CD4-positive, alpha-beta T cell (primary cell): ENCODE measurements at places on chromosomes 12 and 14.

- DNase-seq = no peak
- no peak overlapping the region for H3K27ac ChIP-seq
- H3K36me3 ChIP-seq = no peaks in the 10 kb centered on the region
- no peaks in the 10 kb centered on the region for H3K4me1 ChIP-seq
- no peak overlapping the region for H3K4me3 ChIP-seq
- H3K27me3 ChIP-seq = peaks cover 3% of the 10 kb centered on the region
These were observed 40.5 kb upstream of the KCNA5 start for GRCh38 chr12:5003025-5003666.

DNA sequence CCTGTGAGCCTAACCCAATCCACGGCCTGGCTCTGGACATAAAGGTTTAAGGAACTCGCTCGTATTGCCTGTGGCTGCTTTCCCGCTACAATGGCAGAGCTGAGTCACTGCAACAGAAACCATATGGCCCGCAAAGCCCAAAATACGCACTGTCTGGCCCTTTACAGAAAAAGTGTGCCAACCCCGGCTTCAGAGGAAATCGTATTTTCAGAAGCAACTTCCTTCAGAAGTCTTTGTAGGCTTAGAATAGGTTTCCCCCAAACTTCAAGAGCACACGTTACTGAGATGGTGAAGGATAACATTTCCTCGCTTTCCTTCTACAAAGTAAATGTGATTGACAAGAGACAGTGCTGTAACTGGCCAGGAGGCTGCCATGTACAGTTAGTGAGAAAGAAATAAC, 34.8 kb upstream of the TESC start:
- peaks cover 18% of the 10 kb centered on the region for H3K4me1 ChIP-seq
- no peak overlapping the region for H3K4me3 ChIP-seq
- peak; percentile 75 for DNase-seq
- H3K36me3 ChIP-seq = no peaks in the 10 kb centered on the region

GRCh38 chr14:22998329-22999012, 11.5 kb downstream of the C14orf93 start:
- no peaks in the 10 kb centered on the region for H3K27me3 ChIP-seq
- no peak for DNase-seq
- no peaks in the 10 kb centered on the region for H3K4me1 ChIP-seq
- no peak overlapping the region for H3K4me3 ChIP-seq
- H3K27ac ChIP-seq = no peak overlapping the region

- DNase-seq = no peak
- H3K4me3 ChIP-seq = no peak overlapping the region
- no peaks in the 10 kb centered on the region for H3K27me3 ChIP-seq
- no peak overlapping the region for H3K27ac ChIP-seq
- H3K4me1 ChIP-seq = no peaks in the 10 kb centered on the region
These were observed 342.8 kb upstream of the DDHD1 start for GRCh38 chr14:53495846-53496343.

DNA sequence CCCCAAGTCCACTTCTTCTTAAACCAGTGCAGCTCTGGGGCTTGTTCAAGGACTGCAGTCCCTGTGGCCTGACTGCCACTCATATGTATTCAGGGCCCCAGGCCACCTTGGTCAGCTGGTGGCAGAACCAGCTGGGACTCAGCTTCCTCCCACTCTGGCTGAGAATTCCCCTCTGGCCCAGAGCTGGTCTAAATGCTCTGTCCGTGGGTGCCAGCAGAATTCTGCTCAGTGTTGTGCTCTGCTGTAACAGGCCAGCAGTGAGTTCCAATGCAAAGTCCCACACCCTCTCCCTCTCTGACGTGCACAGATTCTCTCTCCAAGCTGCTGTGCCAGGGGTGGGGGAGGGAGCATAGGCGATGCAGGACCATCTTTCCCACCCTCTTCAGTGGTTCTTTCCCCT, 210.4 kb upstream of the RGS6 start:
- no peak overlapping the region for H3K4me3 ChIP-seq
- peaks cover 16% of the 10 kb centered on the region for H3K36me3 ChIP-seq
- H3K27ac ChIP-seq = no peak overlapping the region
- H3K4me1 ChIP-seq = no peaks in the 10 kb centered on the region
- DNase-seq = no peak

- DNase-seq = no peak
- H3K4me1 ChIP-seq = no peaks in the 10 kb centered on the region
- no peak overlapping the region for H3K27ac ChIP-seq
- H3K36me3 ChIP-seq = peaks cover 17% of the 10 kb centered on the region
These were observed 7.9 kb upstream of the PUS1 start for GRCh38 chr12:131920902-131921840.

- no peak overlapping the region for H3K27ac ChIP-seq
- no peak overlapping the region for H3K4me3 ChIP-seq
- no peaks in the 10 kb centered on the region for H3K27me3 ChIP-seq
- H3K4me1 ChIP-seq = no peaks in the 10 kb centered on the region
These were observed 48.2 kb downstream of the NAV3 start for GRCh38 chr12:77878901-77879300.

DNA sequence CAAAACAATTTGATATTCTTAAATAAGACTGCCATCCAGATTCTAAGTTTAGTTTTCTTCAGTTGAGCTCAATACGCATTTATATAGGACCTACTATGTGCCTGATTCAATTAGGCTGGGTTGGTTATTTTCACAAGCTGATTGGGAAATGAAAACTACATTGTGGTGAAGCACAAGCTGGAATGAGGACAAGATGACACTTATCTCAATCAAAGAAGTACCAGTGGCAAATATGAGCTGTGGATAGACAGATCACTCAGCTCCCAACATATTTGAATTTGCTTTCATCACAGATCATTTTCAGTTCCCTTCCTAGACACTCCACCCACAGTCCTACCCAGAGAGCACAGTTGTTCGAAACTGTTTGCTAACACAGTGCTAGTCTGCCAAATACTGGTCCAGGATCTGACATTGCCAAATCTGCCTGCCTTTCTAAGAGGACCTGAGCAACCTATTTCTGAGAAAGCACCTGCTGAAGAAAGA, 74.7 kb downstream of the LLPH start:
- H3K27ac ChIP-seq = no peak overlapping the region
- no peaks in the 10 kb centered on the region for H3K36me3 ChIP-seq
- H3K27me3 ChIP-seq = no peaks in the 10 kb centered on the region
- H3K4me1 ChIP-seq = no peaks in the 10 kb centered on the region
- DNase-seq = no peak
- H3K4me3 ChIP-seq = no peak overlapping the region

- DNase-seq = no peak
- H3K4me3 ChIP-seq = no peak overlapping the region
- no peaks in the 10 kb centered on the region for H3K36me3 ChIP-seq
- no peaks in the 10 kb centered on the region for H3K27me3 ChIP-seq
- H3K27ac ChIP-seq = no peak overlapping the region
These were observed 25.3 kb upstream of the STRN3 start for GRCh38 chr14:31051511-31051910.
